ENCODE measurements at places on chromosomes 7 and 10.

GRCh38 chr7:28135315-28135714 is 45.3 kb downstream of the JAZF1 start:
- DNase-seq = no peak

DNA sequence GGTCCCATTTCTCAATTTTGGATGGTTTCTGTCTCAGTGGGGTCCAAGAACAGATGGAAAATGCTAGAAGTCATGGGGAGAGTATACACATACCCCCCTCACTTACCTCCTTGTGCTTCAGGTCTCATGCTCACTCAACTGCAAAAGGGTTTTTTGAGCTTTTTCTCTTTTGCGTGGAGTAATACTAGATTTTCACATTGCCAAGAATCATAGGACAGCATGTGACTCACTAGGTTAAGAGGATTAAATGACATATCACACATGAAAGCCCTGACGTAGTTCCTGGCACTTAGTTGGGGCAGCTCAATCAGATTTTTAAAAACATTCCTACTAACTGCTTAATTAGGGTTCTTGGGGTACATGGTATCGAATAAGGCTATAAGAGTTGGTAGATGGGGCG is 4.5 kb downstream of the PI4K2A start:
- no peak for DNase-seq

DNA sequence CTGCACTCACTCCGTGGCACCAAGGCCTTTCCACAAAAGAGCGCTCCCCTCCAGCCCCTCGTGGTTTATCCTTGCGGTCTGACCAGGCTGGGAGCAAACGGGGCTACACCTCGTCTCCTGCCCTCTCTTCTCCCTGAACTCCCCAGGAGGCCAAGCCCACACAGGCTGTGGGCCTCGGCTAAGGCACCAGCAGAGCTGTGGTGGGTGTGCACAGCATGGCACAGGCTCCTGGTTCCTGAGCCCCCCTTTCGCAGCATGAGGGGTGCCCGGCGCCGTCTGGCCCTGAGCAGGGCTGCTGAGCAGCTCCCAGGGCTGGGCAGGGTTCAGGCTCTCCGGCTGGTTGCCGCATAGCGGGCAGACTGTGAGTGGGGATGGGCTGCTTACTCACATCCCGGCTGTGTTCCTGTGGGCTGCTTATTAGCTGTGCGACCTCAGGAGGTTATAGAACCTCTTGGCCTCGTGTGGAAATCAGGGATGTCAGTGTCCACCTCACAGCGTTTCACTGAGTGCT is 90.4 kb downstream of the ZMIZ1 start:
- DNase-seq = peak; percentile 34

DNA sequence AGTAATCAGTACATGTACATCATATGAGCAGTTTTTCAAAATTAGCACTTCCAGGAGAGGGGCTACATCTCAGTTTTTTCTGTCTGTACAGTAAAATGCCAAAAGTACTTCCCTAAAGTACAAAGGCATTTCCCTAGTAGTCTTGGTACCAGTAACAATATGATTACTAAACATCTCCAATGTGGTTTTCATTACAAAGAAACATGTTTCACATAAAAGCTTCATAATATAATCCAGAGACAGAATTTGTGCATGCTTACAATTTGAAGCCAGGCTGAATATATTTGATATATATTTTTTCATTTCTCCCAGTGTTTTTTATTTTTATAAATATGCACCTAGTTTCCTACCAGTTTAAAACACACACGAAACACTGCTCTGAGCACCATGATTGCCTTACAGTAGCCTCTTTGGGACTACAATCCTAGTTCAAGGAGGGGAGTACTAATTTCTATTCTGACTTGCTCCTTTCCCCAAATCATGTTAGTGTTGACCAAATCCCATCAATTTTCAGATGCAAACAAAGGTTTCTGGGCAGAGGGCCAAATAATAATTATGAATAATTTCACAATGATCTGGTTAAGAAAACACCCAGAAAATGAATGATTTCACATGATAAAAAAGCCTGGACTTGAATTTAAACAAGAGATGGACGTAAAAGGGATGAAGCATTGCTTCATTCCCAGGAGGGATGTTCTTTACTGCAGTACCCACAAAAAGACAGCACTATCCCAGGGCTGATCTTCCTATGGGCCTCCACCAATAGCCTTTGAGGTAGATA is 201.3 kb downstream of the SLC25A13 start:
- DNase-seq = no peak

Measured in T1000 (cell line).